ENCODE measurements at places on chromosomes 1 and 21. TPM values are rescaled to one million over a fixed set of nuclear protein-coding genes. Genes with fewer than 3 reads are reported as not detected.

DNA sequence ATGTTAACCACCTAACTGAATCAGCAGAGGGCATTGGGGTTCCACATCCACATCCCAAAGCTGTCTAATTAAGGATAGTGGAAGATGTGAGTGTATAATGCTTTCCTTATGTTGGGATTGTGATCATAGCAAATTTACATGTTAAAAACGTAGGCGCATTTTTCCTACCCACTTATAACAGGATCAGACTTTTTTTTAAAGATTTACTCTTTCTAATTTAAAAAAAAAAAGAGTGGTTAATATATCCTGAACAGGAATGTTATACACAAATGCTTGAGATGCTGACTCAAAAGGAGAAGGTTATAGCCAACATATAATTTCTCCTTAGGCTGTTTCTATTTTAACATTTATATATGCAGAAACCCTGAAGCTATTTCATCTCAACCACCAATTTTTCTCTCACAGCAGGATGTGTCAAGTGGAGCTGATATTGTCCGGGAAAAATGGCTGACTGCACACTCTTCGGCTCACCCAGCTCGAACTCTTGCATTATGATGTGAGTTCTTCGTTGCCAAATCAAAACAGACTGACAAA lies 40.3 kb downstream of the RGS5 start:
- H3K36me3 ChIP-seq: no peaks in the 10 kb centered on the region
- no peak for DNase-seq
- no peaks in the 10 kb centered on the region for H3K27me3 ChIP-seq
- no peaks in the 10 kb centered on the region for H3K4me1 ChIP-seq
- no peak overlapping the region for H3K4me3 ChIP-seq
- H3K27ac ChIP-seq: no peak overlapping the region

GRCh38 chr1:68633141-68633919 lies 136.4 kb upstream of the DEPDC1 start:
- no peaks in the 10 kb centered on the region for H3K27me3 ChIP-seq
- no peak overlapping the region for H3K27ac ChIP-seq
- H3K4me1 ChIP-seq: no peaks in the 10 kb centered on the region
- H3K4me3 ChIP-seq: no peak overlapping the region
- peak; percentile 3 for DNase-seq

LMX1A gene
- 0.84 TPM for total RNA-seq

- no peak overlapping the region for H3K4me3 ChIP-seq
- H3K36me3 ChIP-seq: no peaks in the 10 kb centered on the region
- no peak overlapping the region for H3K27ac ChIP-seq
- no peaks in the 10 kb centered on the region for H3K27me3 ChIP-seq
Measured at GRCh38 chr1:219128957-219129356, 44.7 kb upstream of the LYPLAL1 start.

DNA sequence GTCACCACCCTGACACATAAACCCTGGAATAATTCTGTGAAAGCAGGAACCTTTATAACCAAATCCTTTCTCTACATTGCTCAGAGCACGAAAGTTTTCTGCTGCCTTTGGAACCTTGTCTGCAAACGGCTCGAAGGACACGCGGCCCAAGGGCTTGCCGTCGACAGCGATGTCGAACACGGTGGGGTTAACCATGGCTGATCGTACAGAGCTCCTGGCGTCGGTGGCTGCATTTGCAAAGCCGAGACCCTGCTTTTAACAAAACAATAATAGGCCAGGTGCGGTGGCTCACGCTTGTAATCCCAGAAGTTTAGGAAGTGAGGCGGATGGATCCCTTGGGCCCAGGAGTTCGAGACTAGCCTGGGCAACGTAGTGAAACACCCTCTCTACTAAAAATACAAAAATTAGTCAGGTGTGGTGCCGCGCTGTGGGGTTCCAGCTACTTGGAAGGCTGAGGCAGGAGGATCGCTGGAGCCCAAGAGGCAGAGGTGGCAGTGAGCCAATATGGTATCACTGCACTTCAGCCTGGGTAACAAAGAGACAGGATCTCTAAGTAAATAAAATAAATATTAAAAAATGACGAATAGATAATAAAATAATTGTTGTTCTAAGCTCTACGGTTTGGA lies 2.2 kb upstream of the EIF2B3 start:
- H3K27me3 ChIP-seq: no peaks in the 10 kb centered on the region
- no peak overlapping the region for H3K4me3 ChIP-seq

DNA sequence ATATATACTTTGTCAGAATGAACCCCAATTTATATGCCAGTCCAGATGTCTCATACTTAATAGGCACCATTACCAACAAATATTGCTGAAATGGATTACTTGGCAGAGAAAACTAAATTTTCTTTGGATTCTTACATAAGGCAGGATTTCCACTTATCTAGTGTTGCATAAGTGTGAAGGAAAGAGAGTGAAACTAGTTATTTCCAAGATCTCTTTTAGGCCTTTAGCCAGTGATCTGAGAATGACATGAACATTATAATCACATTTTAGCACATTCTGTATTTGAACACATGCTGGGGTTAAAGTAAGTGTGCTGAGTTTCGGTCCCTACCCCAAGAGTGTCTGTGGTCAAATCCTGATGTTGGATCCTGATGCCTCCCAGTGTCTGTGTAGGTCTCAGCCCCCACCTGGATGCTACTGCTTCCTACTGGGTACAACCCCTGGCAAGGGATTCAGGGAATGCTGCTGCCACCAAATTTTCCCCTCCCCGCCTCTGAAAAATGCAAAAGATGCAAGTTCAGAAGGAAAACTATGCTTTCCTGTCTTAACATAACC lies 11.2 kb downstream of the DDAH1 start:
- H3K36me3 ChIP-seq: no peaks in the 10 kb centered on the region
- no peak overlapping the region for H3K27ac ChIP-seq
- DNase-seq: peak; percentile 17
- peaks cover 2% of the 10 kb centered on the region for H3K4me1 ChIP-seq
- no peaks in the 10 kb centered on the region for H3K27me3 ChIP-seq

GRCh38 chr1:21341517-21342078 lies 51.3 kb upstream of the ECE1 start:
- peaks cover 7% of the 10 kb centered on the region for H3K36me3 ChIP-seq
- peaks cover 12% of the 10 kb centered on the region for H3K27me3 ChIP-seq
- no peak overlapping the region for H3K4me3 ChIP-seq
- H3K27ac ChIP-seq: no peak overlapping the region

DNA sequence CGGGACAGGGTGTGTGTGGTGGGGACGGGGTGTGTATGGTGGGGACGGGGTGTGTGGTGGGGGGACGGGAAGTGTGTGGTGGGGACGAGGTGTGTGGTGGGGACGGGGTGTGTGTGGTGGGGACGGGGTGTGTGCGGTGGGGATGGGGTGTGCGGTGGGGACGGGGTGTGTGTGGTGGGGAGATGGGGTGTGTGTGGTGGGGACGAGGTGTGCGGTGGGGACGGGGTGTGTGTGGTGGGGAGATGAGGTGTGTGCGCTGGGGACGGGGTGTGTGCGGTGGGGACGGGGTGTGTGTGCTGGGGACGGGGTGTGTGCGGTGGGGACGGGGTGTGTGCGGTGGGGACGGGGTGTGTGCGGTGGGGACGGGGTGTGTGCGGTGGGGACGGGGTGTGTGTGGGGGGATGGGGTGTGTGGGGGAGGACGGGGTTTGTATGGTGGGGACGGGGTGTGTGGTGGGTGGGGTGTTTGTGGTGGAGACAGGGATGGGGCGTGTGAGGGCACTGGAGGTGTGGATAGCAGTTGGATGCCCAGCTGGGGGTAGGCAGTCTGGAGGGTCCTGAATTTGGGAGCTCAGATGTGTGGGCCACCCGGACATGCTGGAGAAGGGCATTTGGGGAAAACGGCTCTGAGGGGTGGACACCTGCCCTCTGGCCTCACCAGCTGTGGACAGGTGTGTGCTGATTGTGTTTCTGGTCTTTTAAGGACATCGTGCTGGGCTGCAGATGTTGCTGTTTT lies 16.9 kb downstream of the IBA57 start:
- H3K27ac ChIP-seq: no peak overlapping the region
- H3K27me3 ChIP-seq: no peaks in the 10 kb centered on the region
- no peak overlapping the region for H3K4me3 ChIP-seq

DNA sequence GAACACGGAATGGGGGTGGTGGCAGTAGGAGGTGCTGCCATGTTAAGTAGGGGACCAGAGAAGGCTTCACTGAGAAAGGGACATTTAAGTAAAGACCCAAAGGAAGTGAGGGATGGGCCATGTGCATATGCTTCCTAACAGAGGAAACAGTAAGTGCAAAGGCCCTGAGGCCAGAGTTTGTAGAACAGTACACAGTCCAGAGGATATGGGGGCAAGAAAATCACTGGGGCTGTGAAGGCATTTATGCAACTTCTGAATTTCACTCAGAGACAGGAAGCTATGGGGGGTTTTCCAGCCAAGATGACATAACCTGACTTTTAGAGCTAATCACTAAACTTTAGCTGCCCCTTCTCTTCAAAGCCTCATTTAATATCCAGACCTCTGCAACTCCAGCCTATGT lies 202.5 kb upstream of the EDN2 start:
- DNase-seq: no peak
- no peaks in the 10 kb centered on the region for H3K27me3 ChIP-seq
- H3K4me1 ChIP-seq: peaks cover 25% of the 10 kb centered on the region
- H3K36me3 ChIP-seq: no peaks in the 10 kb centered on the region
- no peak overlapping the region for H3K4me3 ChIP-seq

DNA sequence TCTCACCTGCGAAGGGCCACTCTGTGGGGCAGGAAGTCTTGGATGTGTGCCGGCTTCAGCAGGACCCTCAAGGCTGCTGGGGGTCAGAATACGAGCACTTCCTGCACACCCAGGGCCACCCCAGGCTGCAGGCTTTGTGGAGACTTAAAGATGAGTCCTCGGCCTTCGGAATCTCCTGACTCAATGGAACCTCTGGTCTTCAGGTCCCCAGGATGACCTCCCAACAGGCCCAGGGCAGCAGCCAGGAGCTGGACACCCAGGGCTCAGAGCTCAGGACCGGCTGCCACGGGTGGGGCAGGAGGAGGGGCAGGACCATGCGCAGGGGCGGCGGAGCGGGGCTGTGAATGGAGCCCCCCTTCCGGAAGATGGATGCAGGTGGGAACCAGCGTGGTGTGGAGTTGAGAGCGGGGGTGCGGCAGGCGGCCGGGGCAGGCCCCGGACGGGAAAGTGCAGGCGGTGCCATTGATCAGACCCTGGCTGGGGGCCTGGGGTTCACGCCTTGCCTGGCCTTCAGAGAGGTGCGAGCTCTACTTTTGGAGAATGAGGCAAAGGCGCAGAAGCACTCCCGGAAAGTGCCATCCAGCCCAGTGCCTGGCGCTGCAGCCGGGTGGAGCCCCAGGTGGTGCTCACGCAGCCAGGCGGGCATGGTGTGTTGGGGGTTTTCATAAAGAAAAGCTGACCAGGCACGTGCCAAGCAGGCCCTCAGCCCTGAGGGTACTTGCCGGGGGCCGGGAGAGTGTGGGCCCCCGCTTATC lies 10.4 kb downstream of the COL18A1 start:
- DNase-seq: no peak
- no peaks in the 10 kb centered on the region for H3K27me3 ChIP-seq
- no peaks in the 10 kb centered on the region for H3K36me3 ChIP-seq
- no peak overlapping the region for H3K27ac ChIP-seq

OLIG2 gene
- 0.04 TPM for total RNA-seq

GRCh38 chr1:204650911-204651570 lies 34.5 kb downstream of the LRRN2 start:
- no peaks in the 10 kb centered on the region for H3K36me3 ChIP-seq
- no peak overlapping the region for H3K27ac ChIP-seq
- no peak for DNase-seq

GRCh38 chr1:213277036-213277435 lies 226.0 kb downstream of the RPS6KC1 start:
- H3K4me1 ChIP-seq: peaks cover 13% of the 10 kb centered on the region
- no peaks in the 10 kb centered on the region for H3K27me3 ChIP-seq
- H3K4me3 ChIP-seq: no peak overlapping the region
- H3K36me3 ChIP-seq: peaks cover 4% of the 10 kb centered on the region

- no peaks in the 10 kb centered on the region for H3K36me3 ChIP-seq
- H3K4me1 ChIP-seq: peaks cover 77% of the 10 kb centered on the region
- no peak overlapping the region for H3K4me3 ChIP-seq
- no peaks in the 10 kb centered on the region for H3K27me3 ChIP-seq
Measured at GRCh38 chr1:155007251-155007828, 4.7 kb downstream of the ZBTB7B start.

GRCh38 chr1:161244888-161245287 lies 6.9 kb upstream of the NR1I3 start:
- no peaks in the 10 kb centered on the region for H3K4me1 ChIP-seq
- no peak overlapping the region for H3K4me3 ChIP-seq
- no peak overlapping the region for H3K27ac ChIP-seq
- DNase-seq: no peak
- no peaks in the 10 kb centered on the region for H3K36me3 ChIP-seq
- H3K27me3 ChIP-seq: no peaks in the 10 kb centered on the region

GRCh38 chr1:80171631-80172030 lies 1165.1 kb upstream of the ADGRL4 start:
- no peak overlapping the region for H3K27ac ChIP-seq
- no peaks in the 10 kb centered on the region for H3K36me3 ChIP-seq
- peak; percentile 71 for DNase-seq
- no peaks in the 10 kb centered on the region for H3K27me3 ChIP-seq
- H3K4me1 ChIP-seq: no peaks in the 10 kb centered on the region
- H3K4me3 ChIP-seq: no peak overlapping the region

DNA sequence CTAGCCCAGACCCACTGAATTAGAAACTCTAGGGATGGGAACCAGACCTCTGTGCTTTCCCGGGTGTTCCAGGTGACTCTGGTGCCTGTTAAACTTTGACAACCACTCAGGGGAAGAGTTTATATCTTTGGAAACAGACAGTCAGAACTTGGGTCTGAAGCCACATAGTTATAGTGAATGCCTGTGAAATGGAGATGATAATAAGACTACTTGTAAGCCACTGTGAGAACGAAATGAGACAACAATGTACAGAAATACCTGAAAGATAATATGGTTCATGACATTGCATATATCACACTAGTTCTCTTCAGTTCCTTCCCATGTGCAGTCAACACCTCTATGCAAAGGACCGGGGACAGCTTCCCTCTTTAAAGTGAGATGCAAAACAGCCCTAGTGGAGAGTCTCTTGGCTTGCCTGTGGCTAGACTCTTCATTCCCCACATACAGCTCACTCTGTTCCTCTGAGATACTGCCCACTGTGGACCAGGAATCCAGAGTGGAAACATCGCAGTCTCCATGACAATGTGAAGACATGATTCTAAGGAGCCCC lies 287.5 kb downstream of the ASTN1 start:
- H3K4me1 ChIP-seq: no peaks in the 10 kb centered on the region
- no peak for DNase-seq
- no peak overlapping the region for H3K4me3 ChIP-seq
- no peak overlapping the region for H3K27ac ChIP-seq
- H3K36me3 ChIP-seq: no peaks in the 10 kb centered on the region

DNA sequence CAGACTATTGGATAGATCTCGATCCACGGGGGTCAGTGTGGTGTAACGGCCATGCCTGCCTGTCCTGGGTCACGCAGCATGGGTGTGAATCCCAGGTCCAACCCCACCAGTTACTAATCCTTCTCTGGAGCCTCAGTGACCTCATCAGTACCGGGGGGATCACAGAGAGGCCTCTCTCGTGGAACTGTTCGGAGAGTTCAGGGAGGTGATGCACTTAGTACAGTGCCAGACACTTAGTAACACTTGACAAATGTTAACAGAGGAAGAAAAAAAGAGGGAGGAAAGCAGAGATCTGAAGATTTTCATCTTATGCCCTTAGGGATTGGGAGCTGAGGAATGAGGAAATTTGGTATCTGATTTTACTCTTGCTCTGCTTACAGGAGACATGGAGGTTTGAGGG lies 2.9 kb downstream of the ABCA4 start:
- H3K36me3 ChIP-seq: no peaks in the 10 kb centered on the region
- DNase-seq: no peak
- no peak overlapping the region for H3K27ac ChIP-seq
- H3K27me3 ChIP-seq: no peaks in the 10 kb centered on the region
- no peak overlapping the region for H3K4me3 ChIP-seq
- peaks cover 56% of the 10 kb centered on the region for H3K4me1 ChIP-seq
